ENCODE measurements at places on chromosomes 5 and 9. TPM values are rescaled to one million over a fixed set of nuclear protein-coding genes. Genes with fewer than 3 reads are reported as not detected.

- no peak for DNase-seq
Measured at GRCh38 chr5:139664727-139665351, 16.7 kb downstream of the CXXC5 start.

DNA sequence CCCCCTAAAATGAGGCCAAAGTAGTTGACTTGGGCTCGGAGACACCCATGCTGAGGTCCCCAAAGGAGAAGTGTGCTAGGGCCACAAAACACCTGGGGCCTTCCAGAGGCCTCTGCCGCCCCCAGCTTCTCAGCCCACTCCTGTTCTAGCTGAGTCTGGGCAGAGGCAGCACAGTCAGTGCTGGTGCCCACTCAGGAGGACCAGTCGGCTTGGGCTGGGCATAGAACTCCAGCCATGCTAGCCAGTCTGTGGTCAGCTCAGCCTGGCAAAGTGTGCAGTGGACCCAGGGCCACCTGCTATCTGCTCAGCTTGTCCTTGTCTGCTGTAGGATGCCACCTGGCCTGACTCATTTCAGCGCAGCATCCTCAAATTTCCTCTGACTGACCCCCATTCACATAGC is 254.6 kb downstream of the FSTL4 start:
- DNase-seq: no peak

DNA sequence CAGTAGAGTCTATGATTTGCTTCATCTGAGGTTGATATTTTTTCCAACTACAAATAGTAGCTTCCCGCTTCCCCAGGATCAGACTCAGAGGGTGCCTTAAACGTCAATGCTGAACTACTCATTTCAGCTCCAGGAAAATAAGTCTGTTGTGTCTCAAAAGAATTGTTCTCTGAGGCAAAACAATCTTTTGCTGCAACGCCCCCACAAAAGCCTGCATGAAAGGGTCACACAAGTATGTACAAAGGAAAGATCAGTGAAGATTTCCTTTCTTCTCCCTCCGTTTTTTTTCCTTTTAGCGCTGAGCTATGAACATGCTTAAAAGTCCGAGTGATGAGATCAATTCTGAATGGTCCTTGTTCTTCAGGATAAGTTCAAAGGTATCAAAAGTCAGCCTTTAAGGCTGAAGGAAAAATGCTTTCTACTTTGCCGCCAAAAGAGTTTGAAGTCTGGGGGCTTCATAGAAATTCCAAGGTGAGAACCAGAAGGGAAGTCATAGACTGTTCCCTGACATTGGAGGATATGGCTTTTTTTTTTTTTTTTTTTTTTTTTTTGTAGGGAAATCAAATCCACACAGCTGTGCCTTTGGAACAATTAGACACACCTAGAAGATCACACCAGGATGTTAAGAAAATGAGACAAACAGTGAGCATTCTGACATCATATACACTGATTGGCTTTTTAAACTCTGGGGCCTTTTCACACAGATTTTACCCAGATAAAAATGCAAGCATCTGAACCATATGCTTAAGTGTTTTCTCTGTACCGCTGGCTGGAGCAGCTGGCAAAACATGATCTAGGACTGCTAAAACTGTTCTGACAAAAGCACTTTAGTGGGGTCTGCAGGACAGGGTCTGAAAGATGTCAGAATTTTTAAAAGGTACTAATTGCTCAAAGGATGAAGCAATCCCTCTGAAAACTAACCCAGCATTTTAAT is 329.3 kb downstream of the ENC1 start:
- no peak for DNase-seq

DNA sequence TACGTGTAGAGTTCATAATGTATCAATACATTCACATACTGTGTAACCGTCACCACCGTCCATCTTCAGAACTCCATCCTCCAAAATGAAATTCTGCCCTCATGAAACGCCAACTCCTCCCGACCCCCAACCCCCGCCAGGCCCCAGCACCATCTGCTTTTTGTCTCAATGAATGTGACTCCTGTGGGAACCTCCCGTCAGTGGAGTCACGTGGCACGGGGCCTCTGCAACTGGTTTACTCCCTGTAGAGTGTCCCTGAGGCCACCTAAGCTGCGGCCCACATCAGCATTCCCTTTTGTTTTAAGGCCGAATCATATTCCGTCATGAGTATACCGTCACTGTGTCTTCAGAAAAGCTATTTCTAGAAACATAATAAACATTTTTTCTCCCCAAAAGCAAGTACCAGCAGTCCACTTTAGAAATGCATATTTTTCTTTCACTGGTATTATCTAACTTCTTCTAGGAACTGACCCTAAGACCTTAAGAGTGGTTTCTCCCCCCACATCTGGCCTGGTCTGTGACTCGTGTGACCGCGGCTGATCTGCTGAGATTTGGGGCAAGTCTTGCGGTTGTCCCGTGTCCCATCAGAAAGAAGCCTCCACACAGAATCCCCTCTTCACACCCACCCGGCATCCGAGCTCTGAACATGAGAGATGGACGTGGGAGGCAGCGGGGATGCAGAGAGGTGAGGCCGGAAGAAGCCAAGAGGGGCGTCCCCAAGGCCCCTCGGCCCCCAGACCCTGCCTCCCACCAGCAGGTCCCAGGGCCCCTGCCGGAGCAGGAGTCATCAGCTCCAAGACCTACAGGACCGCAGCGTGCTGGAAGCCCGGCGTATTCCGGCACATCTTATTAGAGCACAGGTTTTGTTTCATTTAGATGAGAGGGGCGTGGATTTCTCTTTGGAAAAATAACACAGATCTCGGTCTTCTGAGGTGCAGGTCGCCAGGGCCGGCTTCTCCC is 38.3 kb downstream of the SLC6A3 start:
- DNase-seq: no peak

Gene CCL21
- not detected for total RNA-seq

Gene AJM1
- total RNA-seq: 3.2 TPM

Gene PFN3
- not detected for total RNA-seq

DNA sequence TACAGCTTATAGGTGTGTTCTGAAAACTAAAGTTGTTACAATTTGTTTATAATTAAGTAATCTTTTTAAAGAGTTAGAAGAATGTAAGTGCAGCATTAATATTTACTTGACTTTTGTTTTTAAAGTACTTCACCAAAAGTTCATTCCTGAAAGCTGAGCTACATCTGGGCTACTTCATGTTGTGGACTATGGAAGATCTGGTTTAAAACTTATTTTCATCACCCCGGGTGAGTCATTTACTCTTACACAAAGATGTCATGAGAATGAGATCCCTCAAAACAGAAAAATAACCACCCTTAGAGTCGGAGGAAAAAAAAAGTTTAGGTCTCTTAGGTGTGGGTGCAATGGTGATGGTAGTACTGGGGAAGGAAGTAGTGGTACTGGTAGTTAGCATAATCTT is 5.1 kb downstream of the POU5F2 start:
- DNase-seq: no peak

Gene STPG3
- total RNA-seq: 0.27 TPM

- no peak for DNase-seq
Measured at GRCh38 chr9:94553029-94553938, 1.6 kb upstream of the PCAT7 start.

Gene ARSI
- not detected for total RNA-seq

Gene LECT2
- total RNA-seq: not detected

Gene NMUR2
- not detected for total RNA-seq

Gene ASS1
- total RNA-seq: 3.4 TPM

Gene IRX1
- not detected for total RNA-seq

DNA sequence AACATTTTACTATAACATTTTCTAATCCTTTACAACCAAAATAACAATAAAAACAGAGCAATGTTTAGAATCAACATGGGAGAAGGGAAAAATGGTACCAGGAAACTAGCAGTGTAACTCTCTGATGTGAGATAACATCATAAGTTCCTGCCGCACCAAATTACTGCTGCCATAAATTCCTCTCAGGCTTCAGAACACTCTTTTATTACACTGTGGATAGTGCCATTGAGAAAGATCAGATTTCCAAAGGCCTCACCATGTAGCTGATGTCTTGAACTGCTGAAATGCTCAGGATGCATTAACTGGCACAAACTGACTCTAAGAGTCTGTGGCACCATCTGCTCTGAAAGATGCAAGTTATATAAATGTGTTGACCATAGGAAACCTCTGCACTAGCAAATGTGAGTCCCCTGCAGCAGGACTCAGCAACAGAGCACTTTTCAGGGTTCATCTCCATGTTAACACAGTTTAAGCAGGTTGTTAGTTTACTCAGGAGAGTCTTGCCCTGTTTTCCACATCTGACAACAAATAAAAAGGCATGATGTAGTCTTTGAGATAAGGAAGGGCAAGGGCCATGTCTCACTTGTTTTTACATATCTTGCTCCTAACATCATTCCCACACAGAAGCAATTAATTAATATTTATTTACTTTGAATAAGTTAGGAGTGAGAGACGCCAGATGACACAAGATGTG is 218.1 kb downstream of the CETN3 start:
- DNase-seq: no peak

DNA sequence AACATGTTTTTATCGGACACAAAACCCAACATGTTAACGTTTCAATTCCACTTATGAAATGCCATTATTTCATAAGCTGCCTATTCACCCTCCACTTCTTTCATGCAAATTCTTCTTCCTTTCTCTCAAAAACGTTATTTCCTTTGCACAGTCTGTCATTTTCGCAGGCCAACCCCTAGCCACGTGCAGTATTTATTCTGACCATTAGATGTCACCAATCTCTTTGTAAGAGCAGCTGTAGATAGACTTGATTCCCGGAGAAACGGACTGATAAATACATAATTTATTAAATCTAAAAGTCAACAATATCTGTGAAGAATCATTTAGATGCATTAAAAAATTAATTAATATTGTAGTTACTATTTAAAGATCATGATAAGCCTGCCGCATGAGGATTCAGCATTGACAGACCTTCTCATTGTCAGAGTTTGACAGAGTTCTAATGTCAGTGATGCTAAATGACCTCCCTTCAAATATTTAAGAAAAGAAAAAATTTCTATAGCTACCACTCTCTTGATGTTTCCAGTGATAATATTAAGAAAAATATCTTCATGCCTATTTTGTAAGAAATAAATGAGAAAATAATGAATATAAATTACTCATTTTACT is 933.6 kb downstream of the CDH12 start:
- no peak for DNase-seq

Gene KIF27
- total RNA-seq: 3.2 TPM

DNA sequence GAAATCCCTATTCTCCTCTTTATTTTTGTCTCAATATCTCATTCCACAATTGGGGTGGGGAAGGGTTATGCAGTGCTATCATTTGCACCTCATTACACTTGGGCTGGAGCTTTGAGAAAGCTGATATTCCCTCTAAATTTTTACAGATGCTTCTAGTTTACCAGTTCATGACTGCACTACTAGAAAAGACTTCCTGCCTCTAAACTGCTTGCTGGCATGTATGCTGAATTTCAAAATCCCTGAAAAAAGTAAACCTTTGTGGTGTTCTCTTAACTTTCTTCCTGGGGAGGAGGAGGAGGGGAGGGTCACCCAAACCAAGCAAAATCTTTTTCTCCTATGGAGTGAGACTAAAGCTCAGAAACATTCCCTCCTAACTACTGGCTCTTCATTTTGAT is 45.1 kb downstream of the BNC2 start:
- no peak for DNase-seq

DNA sequence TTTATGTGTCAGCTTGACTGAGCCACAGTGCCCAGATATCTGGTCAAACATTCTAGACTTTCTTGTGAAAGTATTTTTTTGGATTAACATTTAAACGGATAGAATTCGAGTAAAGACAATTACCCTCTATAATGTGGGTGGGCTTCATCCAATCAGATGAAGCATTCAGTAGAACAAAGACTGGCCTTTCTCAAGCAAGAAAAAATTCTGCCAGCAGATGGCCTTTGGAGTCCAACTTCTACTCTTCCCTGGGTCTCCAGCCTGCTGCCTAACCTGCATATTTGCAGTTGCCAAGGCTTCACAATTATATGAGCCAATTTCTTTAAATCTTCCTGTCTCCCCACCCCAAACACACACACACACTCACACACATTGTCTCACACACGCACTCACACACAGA is 86.4 kb downstream of the MED10 start:
- DNase-seq: no peak

Gene SLC27A6
- total RNA-seq: not detected

- DNase-seq: no peak
Measured at GRCh38 chr5:56669534-56670483, 145.5 kb upstream of the MAP3K1 start.

- no peak for DNase-seq
Measured at GRCh38 chr9:13529321-13530104, 250.0 kb upstream of the MPDZ start.

Gene RIMOC1
- total RNA-seq: 34.6 TPM
